ENCODE measurements at places on chromosomes 4 and X.

DNA sequence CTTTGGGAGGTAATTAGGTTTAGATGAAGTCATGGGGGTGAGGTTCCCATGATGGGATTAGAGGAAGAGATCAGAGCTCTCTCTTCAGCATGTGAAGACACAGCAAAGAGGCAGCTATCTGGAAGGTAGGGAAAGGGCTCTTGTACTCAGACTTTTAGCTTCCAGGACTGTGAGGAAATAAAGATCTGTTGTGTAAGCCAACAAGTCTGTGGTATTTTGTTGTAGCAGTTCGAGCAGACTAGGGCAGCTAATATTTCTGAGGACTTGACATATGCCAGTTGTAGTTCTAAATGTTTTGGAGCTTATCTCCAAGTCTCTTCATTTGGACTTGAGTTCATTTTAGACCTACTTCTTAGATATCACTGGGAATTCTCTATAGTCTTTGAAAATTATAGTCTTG lies 137.3 kb upstream of the PDE5A start:
- DNase-seq = no peak

GRCh38 chr4:143986180-143986579 lies 33.0 kb downstream of the GYPB start:
- DNase-seq = no peak

DNA sequence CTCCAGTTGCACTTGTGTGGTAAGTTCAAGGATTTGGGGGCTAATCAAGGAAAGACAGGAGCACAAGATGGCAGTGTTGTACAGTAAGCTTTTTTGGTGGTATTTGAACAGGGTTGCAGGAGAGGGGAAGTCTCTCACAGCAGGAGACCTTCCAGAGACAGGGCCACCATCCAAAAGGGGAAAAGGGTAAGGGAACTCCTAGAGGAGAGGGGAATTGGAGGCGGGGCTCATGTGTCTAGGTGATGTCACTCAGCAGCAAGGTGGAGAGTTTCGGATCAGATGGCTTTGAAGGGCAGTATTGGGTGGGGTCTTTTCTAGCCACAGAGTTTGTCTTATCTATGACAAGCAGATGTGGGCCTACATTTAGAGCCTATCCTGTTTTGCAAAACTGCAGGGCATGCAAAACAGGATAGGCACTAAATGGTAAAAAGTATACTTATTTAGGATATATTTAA lies 13.4 kb upstream of the RNF175 start:
- peak; percentile 87 for DNase-seq

GRCh38 chrX:17459661-17460060 lies 84.7 kb downstream of the NHS start:
- DNase-seq = no peak

DNA sequence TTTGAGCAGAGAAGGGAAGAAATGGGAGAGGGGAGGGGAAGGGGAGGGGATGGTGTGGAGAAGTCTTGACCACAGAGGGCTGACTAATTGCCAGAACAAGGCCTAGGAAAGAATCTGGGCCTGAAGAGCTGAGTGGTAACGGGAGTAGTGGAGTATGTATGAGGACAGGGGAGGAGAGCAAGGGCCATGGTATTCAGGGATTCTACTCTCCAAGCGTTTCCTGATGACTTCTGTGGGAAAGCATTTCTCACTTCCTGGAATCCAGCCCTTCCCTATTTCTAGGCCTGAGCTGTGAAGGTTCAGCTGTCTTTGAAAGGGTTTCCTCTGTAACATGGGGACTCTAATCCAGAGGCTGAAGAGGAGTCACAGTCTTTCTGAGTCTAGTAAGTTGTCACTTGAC lies 19.7 kb upstream of the SOX3 start:
- no peak for DNase-seq

GRCh38 chr4:52091801-52092200 lies 40.7 kb downstream of the SPATA18 start:
- no peak for DNase-seq

DNA sequence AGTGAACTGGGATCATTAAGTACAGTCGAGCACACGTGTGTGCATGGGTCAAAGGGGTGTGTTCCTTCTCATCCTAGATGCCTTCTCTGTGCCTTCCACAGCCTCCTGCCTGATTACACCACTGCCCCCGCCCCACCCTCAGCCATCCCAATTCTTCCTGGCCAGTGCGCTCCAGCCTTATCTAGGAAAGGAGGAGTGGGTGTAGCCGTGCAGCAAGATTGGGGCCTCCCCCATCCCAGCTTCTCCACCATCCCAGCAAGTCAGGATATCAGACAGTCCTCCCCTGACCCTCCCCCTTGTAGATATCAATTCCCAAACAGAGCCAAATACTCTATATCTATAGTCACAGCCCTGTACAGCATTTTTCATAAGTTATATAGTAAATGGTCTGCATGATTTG lies 22.3 kb downstream of the SLC34A2 start:
- no peak for DNase-seq

- no peak for DNase-seq
Measured at GRCh38 chr4:7107166-7107905, 39.5 kb upstream of the GRPEL1 start.

DNA sequence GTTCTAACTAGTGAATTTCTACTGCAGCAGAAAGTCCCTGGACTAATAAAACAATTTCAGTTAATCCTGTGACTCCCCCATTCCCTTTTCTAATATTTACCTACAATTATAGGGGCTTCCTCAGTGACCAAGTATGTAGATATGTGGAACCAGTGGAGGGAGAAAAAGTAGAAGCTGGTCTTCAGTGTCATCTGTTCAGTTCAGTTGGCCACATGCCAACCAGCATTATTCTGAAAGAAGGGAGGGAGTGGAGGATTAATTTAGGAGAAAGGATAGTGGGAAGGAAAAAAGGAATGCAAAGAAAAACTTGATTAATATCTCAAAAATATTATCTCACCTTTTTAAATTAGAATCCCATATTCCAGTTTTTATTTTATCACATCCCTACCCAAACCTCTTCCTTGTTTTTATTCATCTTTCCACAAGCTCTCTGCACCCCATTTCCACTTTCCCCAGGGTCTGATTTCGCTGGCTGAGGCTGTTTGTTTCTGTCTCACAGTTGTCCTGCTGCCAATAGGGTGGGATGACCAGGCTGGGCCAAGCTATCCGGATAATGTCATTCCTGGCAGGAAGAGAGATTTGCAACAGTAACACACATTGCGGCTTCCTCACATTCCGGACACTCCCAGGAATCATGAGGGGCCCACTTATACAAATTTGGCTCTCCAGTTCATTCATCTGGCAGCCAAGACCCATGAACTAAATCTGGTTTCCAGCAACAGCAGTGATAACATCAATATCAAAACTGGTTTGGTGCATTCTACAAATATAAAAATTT lies 24.6 kb upstream of the ANTXR2 start:
- DNase-seq = no peak

DNA sequence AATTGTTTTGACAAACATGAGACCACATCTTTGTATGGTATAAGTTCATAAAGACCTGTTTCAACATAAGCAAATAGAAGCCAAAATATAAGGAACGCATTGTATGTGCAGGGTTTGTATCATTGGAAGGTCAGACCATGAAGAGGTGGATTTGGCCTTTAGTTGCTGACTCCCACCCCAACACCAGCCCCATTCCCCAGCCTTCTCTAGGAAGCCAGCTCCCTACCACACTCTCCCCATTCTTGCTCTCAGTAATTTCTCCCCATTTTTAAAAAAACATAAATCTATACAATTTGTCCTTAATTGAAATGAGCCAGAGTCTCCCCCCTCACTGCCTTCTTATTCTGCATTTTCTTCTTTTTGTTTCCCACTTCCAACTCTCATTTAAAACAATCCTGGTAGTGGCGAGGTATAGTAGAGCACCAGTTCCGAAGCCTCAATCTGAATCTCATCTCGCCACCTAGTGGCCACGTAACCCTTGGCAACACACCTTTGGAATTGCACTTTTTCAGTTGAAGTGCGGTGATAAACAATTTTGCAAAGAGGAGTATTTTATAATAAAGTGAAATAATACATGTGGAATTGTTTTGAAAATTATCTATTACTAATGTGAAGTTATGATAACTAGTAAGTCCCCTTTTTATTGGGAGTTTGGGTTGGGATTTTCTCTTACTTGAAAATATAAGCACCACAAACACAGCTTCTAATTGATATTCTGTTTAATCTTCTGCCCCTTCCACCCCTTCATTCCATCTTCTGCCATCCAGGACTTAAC lies 126.6 kb downstream of the ASB9 start:
- no peak for DNase-seq

GRCh38 chr4:156060661-156061060 lies 107.0 kb upstream of the CTSO start:
- DNase-seq = no peak

GRCh38 chr4:25813448-25814106 lies 49.2 kb downstream of the SEL1L3 start:
- no peak for DNase-seq

- no peak for DNase-seq
Measured at GRCh38 chrX:152072236-152072635, 66.1 kb downstream of the MAGEA10 start.

DNA sequence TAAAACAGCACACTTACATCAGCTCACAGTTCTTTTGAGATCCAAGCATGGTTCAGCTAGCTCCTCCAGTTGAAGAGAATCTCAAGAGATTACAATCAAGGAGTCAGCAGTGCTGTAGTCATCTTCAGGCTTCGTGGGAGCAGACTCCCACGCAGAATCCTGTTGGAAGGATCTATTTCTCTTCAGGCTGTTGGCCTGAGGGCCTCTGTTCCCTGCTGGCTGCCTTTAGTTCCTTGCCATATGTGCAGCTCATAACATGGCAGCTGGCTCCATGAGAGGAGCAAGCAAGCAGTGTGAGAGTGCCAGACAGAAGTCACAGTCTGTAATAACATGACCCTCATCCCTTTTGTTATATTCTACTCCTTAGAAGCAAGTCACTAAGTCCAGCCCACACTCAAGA lies 168.6 kb downstream of the COX18 start:
- no peak for DNase-seq

- no peak for DNase-seq
Measured at GRCh38 chr4:177485528-177485927, 43.3 kb upstream of the AGA start.

- DNase-seq = no peak
Measured at GRCh38 chrX:72255445-72255844, 16.6 kb upstream of the ERCC6L start.

DNA sequence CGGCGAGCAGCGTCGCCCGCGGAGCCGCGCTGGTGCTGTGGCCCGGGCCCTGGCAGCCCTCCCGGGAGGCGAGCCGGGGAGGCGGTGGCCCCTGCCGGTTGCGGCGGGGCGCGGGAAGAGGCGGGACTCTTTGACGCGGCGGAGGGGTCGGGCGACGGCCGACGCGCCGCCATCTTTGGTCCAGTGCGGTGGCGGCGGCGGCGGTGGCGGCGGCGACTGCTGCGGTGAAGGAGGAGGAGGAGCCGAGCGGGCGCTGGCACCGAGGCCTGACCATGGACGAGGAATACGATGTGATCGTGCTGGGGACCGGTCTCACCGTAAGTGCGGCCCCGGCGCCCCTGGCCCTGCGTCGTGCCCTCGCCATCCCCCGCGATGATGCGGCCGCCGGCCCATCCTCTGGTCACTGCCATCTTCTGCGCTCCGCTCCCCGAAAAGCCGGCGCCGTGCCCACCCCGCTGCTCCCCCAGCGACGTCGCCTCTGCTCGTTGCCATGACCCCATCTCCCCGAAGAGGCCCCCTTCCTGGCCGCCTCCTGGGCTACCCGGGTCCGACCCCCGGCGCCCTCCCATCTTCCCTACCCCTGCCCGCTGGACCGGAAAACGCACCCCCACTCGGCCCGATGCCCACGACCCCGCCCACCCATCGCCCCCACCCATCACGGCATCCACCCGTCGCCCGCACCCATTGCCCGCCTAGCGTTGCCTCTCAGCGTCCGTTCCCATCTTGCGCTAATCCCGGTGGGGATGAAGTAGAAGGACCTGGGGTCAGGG lies at the start of gene GDI1:
Gene GDI1, plus strand, starts transcription at position 172 of the 770 bp plus-strand sequence. Its CDS starts 101 bp downstream, at position 273.
- no peak for DNase-seq

DNA sequence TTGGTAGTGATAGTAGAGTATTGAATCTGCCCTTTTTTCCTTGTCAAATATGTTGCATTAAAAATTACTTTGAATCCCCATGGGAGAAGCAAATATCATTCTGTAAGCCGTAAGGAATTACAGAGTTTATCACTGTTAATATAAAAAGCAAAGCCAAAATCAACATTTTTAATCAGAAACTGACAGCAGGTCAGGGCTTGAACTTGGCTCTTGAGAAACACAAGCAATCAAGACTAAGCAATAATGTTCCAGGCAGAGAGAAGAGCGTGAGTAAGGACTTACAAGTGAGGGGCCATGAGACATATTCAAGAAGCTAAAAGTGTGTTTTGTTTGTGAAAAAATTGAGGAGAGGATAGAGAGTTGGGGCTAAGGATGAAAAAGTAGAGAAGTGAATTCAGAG lies 68.2 kb downstream of the ARHGAP6 start:
- DNase-seq = no peak

DNA sequence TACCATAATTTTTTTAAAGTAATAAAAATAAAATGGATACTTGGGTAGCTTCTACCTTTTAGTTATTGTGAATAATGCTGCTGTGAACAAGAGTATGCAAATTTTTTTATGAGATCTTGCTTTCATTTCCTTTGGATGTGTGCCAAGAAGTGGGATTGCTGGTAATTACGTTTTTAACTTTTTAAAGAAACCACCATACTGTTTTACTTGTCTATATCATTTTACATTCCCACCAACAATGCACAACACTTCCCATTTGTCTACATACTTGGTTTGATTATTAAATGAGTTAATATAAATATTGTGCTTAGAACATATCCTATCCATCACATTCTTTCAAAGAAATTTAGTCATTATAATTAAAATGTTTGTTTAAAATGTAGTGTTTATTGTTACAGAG lies 3.9 kb upstream of the SULT1B1 start:
- DNase-seq = no peak

DNA sequence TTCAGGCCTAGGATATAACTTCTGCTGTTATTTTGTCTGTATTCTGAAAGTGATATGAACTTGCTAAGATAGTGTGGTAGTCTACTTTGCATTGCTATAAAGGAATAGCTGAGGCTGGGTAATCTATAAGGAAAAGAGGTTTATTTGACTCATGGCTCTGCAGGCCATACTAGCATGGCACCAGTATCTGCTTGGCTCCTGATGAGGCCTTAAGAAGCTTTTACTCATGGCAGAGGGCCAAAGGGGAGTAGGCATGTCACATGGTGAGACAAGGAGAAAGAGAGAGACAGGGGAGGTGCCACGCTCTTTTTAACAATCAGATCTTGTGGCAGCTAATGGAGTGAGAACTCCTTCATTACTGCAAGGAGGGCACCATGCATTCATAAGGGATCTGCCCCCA lies 247.3 kb downstream of the GPAT3 start:
- no peak for DNase-seq

GRCh38 chrX:101619364-101619763 lies 1.6 kb upstream of the ARMCX6 start:
- DNase-seq = no peak

GRCh38 chrX:47215291-47215900 lies 3.1 kb upstream of the CDK16 start:
- no peak for DNase-seq

DNA sequence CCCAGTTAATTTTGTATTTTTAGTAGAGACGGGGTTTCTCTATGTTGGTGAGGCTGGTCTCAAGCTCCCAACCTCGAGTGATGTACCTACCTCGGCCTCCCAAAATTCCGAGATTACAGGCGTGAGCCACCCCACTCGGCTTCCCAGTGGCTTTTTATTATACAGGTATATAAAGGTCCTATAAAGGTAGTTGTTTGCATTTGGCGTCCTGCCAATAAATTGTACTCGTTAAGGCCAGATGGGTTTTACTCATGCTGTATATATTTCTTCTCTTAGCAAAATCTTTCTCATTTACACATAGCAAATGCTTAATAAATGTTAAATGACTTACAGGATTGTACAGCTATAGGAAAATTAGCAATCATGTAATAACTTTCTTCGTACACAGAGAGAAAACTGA lies 6.9 kb downstream of the SHROOM3 start:
- DNase-seq = no peak

GRCh38 chr4:140211693-140212092 lies 57.7 kb upstream of the MAML3 start:
- DNase-seq = no peak
